Stromal cell of bone marrow (primary cell): ENCODE measurements at places on chromosomes 11 and 22.

DNA sequence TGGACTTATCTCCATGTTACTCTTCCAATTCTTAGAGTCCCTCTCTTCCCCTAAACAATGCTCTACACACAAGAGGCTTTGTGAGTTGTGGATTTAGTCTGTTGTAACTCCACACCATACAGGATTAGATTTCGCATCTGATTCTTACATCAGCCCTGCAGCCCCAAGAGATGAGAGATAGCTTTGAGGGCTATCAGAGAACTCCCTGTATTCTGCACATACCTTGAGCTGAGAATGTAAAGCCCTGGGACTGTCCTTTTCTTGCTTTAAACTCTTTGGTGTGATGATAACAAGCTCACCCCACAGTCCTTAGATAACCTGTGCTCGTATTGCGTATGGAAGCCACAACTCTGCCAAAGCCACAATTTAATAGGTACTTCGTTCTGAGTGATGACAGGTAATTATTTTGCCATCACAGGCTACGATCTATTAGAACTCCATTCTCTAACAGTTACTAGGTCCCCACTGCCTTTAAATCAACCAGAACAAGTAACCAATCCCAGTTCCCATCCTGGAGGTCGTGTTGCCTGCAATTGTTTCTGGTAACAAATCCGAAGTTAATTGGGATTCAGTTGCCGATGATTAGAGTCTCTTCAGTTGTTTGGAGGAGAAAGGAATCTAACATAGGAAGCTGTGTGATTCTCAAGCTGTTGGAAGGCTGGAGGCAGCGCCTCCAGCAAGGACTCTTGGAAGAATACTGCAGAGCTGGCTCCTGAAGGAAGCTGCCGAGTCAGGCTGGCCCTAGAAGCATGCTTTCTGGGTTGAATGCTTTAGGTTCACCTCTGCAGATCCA lies 1.3 kb upstream of the PARVG start:
- DNase-seq: no peak

GRCh38 chr11:82767123-82767522 lies 33.5 kb upstream of the FAM181B start:
- DNase-seq: no peak

- peak; percentile 14 for DNase-seq
These were observed 972.1 kb downstream of the JRKL start for GRCh38 chr11:97361812-97362378.

- no peak for DNase-seq
These were observed at the start of gene TSPO for GRCh38 chr22:43151251-43152002. TSS of gene TSPO (plus strand) at chr22:43151559. CDS start at chr22:43159239, 7,680 bp downstream.
